ENCODE measurements at places on chromosomes 6 and 20.

GRCh38 chr6:128186729-128187128 is 285.9 kb upstream of the THEMIS start:
- no peak for DNase-seq

DNA sequence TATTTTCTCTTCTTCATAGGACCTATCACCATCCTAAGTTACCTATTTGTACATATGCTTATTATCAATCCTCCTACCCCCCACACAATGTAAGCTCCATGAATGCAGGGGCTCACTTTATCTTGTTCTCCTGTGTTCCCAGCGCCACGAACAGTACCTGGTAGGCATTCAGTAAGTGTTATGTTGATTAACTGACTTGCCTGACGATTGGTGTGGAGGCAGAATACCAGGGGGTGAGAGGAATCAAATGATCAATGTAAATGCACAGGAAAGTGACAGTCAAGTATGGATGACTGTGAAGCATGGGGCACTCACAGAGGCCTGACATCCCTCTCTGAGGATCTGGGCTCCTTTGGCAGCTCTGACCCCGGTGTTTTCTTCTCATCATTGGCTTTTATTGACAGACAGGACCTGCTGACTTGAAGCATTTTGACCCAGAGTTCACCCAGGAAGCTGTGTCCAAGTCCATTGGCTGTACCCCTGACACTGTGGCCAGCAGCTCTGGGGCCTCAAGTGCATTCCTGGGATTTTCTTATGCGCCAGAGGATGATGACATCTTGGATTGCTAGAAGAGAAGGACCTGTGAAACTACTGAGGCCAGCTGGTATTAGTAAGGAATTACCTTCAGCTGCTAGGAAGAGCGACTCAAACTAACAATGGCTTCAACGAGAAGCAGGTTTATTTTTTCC is 6.1 kb upstream of the IFT52 start:
- DNase-seq: no peak

DNA sequence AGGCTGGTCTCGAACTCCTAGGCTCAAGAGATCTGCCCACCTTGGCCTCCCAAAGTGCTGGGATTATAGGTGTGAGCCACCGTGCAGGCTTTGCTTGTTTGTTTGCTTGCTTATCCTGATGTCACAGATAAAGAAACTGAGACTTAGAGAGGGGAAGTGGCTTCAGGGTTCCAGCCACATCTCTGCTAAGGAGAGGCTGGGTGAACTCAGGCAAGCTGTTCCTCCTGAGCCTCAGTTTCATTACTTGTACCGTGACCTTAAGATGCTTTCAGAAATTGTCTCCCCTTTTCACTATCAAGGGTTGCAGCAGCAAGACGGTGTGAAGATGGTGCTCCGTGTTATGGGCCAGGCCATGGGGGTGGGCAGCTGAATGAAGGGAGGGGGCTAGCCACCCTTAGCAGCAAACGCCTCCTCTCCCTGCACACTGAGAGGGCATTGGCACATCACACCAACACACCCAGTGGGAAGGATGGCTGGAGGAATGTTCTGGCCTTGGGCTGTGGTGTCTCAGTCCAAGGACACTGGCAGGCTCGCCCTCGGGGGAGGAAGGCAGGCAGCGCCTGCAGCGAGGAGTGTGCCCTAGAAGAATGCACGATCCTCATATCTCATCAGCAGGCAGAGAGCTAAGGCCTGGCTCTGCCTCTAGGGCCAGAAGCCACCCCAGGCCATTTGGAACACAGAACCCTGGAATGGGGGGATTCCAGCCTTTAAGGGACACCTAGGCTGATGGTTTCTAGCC is 48.2 kb upstream of the TLDC2 start:
- no peak for DNase-seq

DNA sequence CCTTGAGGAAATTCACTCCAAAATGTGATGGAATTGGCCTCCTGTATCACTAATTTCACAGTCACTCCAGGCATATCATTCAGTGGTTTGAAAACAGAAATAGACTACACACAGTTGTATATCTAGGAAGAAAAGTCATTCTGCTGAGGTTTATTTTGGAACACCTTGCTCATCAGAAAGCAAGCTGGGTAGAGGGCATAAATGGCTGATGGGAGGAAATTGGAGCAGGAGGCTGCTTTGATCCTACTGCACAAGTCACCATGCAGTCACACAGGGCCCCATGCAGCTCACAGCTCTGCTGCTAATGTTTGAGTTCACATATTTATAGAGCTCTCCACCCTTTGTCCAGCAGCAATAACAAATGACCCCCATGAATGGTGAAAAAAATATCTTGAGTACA is 12.3 kb downstream of the NHLRC1 start:
- no peak for DNase-seq

DNA sequence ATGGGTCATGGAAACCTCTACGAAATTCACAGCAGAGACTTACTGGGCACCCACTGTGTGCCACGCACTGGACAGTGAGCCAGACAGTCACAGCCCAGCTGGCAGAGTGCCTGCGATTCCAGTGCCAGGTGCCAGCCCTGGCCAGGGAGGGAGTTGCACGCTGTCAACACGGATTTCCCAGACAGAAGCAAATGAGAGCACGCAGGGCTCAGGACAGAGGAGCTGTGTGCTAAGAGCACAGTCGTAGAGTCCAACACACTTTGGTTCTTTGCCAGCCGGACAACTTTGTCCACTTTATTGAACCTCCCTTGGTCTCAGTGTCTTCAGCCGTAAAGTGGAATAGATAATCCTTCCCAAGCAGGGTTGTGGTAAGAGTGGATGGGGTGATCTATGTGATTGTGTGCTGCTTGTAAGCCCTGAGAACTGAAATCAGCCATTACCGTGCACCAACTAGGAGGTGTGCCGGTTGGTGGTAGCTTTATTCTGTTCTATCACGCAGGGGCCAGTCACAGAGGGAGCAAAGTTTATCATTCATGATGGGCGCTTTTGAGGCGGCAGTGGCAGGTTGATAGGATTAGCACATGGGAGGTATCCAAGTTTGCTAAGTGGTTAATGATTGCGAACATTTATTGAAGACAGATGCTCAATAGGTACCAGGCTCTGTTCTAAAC is 40.6 kb downstream of the SIRPA start:
- DNase-seq: no peak

DNA sequence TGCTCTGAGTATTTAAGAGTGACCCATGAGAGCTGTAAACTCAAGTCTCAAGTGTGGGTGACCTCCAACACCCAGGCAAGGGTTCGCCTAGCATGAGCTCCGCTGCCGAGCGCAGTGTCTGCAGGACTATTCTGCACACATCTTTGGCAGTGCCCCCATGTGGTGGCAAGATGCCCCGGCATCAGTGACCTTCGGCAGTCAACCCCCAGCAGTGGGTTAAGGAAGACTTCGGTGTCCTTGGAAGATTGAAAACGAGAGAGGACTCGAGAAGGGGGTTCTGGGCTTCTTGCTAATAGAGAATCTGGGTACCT is 43.1 kb downstream of the RBM38 start:
- DNase-seq: no peak

GRCh38 chr6:341914-342831 is 49.4 kb upstream of the IRF4 start:
- no peak for DNase-seq

GRCh38 chr20:61497029-61497627 is 245.1 kb downstream of the CDH4 start:
- DNase-seq: no peak

DNA sequence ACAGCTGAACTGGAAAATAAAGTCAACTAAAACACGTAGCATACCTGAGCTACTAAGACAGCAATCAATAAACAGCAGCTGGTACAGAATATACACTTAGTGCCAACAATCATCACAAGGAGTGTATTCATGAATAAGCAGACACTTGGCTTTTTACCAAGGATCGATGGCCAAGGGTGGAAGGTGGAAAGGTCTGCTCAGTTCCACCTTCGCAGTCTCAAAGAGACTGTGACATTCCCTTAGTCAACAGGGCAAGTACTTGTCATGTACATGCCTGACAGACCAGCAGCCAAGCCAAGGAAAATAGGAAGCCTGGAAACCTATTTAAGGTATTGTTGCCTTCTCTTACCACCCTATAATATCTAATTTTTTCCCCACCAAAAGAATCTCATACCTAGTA is 21.4 kb downstream of the HBS1L start:
- no peak for DNase-seq

DNA sequence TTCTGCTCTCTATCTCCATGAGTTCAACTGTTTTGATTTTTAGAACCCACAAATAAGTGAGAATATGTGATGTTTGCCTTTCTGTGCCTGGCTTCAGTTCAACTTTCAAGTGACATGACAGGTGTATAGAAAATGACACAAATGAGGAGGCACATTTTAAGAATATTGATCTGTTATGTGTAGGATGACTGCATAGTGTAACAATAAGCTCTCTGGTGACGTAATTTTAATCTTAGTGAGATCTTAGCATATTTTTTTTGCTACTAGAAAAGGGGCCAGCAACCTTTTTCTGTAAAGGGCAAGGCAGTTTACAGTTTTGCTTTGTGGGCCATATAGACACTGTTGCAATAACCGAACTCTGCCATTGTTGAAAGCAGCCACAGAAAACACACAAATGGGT is 130.2 kb downstream of the PHF3 start:
- no peak for DNase-seq

DNA sequence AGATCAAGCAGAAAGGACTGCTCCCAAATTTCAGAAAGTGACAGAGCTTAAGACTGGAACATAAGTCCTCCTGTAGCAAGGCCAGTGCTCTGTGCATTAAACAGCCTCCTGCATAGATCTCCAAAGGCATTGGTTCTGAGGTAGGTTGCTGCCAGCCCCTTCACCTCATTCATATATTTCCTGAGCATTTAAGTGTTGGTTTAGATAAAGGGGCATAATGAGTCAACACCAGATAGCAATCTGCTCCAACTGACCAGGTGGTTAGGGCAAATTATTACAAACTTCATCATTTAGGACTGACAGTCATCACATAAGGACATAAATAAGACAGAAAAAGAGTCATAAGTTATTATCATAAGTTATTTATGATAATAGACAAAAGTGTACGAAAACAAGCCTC is 10.7 kb downstream of the PTPRK start:
- DNase-seq: no peak
